ENCODE measurements at places on chromosomes 7 and 10.
A peak's percentile ranks its signal among the peaks of the same experiment; 100 is the strongest.

GRCh38 chr7:49773936-49774458 lies 559 bp downstream of the VWC2 start:
- DNase-seq, result no peak

DNA sequence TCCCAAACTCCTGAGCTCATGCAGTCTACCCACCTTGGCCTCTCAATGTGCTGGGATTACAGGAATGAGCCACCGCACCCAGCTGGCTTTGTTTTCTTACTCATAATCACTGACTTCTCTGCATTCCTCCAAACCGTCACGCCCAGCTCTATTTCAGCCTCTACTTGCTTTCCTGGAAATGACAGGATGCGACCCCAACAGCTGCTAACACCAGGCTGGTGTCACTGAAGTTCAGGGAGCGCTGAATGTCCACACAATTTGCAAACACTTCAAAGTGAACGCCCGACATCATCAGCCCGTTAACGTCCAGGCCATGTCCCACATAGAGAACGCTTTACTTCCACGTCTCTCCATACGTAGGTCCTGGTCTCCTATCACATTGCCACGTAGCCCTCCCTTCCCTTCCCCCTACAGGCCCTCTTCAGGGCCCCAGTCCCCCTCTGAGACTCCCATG lies 12.8 kb upstream of the PROSER2 start:
- no peak for DNase-seq

DNA sequence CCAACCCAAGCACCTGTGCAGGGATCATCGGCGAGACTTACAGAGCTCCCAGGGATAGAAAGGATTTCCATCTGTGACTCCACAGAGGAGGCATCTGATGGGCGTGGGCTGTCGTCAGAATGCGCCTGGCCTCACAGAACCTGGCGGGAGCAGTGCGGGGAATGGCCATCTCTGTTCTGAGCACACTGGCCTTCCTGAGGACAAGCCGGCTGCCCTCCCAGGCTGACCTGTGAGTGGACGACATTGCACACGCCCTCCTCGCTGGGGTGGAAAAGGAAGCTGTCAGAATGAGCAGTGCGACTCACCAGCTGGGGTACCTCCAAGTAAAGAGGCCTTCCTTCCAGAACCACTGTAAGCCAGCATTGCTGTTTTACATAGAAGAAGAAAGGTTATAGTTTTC lies 234.6 kb upstream of the PITRM1 start:
- no peak for DNase-seq

DNA sequence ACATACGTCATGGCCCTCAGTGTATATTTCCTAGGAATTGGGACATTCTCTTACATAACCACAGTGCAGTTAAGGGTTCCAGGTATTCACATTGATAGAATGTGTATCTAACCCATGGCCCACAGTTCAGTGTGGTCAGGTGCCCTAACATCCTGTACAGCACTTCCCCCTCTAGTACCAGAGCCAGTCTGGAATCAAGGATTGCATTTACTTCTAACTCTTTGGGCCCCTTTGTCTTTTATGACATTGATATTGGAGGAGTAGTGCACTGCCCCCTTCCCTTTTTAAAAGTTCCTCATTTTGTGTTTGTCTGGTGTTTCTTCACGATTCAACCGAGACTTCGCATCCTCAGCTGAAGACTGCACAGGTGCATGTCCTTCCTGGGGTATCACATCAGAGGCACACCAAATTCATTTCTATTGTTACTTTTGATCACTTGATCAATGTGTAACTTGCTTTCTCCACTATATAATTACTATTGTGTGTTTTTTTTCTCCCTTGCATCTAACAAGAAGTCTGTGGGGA lies 22.4 kb upstream of the NPFFR1 start:
- no peak for DNase-seq

- peak; percentile 16 for DNase-seq
Measured at GRCh38 chr10:5413012-5413938, 918 bp downstream of the NET1 start.

GRCh38 chr10:71143170-71143569 lies 69.2 kb upstream of the UNC5B start:
- DNase-seq, result no peak

GRCh38 chr10:63265222-63265617 lies 132.1 kb downstream of the NRBF2 start:
- DNase-seq, result peak; percentile 60

- DNase-seq, result no peak
Measured at GRCh38 chr7:155645662-155646061, 1.2 kb downstream of the RBM33 start.

GRCh38 chr7:12554872-12555271 lies 15.6 kb upstream of the SCIN start:
- no peak for DNase-seq

GRCh38 chr10:114208351-114208750 lies 29.2 kb downstream of the TDRD1 start:
- no peak for DNase-seq

GRCh38 chr7:4661871-4662270 lies 20.2 kb upstream of the FOXK1 start:
- no peak for DNase-seq

- no peak for DNase-seq
Measured at GRCh38 chr10:76962851-76963250, 674.8 kb downstream of the KCNMA1 start.

- DNase-seq, result peak; percentile 60
Measured at GRCh38 chr10:103598654-103599115, 105.2 kb downstream of the NEURL1 start.

- DNase-seq, result no peak
Measured at GRCh38 chr10:73113551-73113950, 3.3 kb downstream of the NUDT13 start.

- DNase-seq, result peak; percentile 13
Measured at GRCh38 chr10:3467052-3467951, 294.7 kb upstream of the PITRM1 start.

- DNase-seq, result no peak
Measured at GRCh38 chr7:143514995-143515735, 37.5 kb downstream of the TAS2R41 start.

- no peak for DNase-seq
Measured at GRCh38 chr10:29473406-29474100, 161.2 kb downstream of the SVIL start.

DNA sequence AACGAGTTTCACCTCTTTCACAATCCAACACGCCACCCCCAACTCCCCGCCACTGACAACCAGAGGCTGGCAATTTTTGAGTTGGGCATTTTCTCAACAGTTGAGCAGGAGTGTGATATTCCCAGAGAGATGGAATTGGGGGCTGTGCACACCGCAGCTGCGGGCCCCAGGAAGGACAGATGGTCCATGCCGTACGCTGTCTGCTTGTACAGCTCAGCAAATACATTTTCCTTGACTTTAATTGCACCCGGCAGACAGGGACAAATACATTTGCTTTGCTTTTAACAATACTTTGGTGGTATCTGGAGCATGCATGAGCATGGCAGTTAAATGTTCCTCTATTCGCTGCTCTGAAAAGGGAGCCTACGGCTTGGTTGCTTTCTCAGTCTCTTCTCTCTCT lies 354.2 kb upstream of the DPP6 start:
- no peak for DNase-seq

- DNase-seq, result no peak
Measured at GRCh38 chr10:100896876-100897461, 15.8 kb upstream of the SLF2 start.

- no peak for DNase-seq
Measured at GRCh38 chr10:120208488-120208887, 248.5 kb upstream of the PLPP4 start.

DNA sequence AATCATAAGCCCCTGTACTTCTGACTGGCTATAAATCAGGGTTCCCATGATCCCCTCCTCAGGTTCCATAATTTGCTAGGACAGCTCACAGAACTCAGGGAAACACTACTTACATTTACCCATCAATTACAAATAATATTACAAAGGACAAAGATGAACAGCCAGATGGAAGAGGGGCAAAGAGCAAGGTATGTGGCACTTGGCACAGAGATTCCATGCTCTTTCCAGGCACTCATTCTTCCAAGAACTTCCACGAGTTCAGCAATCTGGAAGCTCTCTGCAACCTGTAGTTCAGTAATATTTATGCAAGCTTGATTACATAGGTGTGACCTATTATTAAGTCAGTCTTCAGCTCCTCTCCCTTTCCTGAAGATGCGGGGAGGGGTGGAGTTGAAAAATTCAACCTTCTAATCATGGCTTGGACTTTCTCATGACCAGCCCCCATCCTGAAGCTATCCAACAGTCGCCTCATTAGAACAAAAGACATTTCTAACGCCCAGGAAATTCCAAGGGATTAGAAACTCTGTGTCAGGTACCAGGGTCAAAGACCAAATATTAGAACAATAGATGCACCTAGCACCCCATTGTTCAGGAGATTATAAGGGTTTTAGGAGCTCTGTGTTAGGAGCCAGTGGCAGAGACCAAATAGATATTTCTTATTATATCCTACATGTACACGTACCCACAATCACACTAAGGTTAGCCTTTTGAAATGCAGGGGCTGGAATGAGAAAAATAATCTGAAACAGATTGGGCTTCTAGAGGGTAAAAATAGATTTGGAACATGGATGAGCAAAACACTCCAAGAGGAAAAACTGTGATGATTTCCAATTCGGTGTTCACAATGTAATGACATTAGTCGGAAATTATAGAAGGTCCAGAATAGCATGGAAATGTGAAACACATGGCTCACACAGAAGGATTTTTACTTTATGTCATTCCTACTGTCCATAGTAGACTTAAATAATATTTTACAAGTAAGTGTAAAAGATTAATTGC lies 7.0 kb downstream of the ANKMY2 start:
- DNase-seq, result no peak

GRCh38 chr10:50648089-50648934 lies 24.6 kb upstream of the SGMS1 start:
- no peak for DNase-seq

DNA sequence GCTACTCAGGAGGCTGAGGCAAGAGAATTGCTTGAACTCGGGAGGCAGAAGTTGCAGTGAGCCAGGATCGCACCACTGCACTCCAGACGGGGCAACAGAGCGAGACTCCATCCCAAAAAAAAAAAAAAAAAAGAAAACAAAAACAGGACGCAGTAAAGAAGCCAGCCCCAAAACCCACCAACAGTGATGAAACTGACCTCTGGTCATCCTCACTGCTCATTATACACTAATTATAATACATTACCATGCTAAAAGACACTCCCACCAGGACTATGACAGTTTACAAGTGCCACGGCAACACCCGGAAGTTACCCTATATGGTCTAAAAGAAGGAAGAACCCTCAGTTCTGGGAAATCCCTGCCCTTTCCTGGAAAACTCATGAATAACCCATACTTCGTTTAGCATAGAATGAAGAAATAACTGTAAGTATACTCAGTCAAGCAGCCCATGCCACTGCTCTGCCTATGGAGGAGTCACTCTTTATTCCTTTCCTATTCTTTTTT lies 40.0 kb upstream of the EIF4H start:
- DNase-seq, result peak; percentile 41

- DNase-seq, result no peak
Measured at GRCh38 chr10:45490277-45490676, 116.3 kb downstream of the ALOX5 start.
